ENCODE measurements at places on chromosomes 3 and 15. TPM values are rescaled to one million over a fixed set of nuclear protein-coding genes. Genes with fewer than 3 reads are reported as not detected.

ST8SIA2 gene
- not detected for total RNA-seq

DNA sequence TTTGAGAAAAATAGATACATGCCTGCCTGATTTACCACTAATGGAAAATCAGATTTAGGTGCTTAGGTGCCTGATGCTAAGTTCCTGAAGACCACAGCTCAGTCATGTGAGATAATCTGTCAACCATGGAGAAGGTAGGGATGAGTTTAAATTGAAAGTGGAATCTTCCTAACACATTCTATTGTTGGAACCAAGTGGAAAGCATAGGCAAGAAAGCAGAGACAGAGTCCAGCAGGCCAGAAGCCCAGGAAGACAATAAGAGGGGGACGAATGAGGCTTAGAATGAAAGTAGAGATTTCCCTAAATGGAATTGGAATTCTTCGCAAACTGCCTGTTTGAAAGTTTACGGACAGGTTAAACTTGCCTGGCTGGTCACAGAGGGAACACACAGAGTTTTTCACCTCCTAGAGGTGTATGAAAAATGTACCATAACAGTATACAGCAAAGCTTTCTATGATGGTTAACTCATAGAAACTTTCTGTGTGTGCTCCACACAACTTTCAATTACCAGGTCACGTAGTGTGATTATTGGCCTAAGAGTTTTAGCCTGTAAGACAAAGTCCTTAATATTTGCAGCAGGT lies 453.8 kb upstream of the KCNMB2 start:
- no peaks in the 10 kb centered on the region for H3K27me3 ChIP-seq
- no peak overlapping the region for H3K4me3 ChIP-seq
- no peak for DNase-seq
- peaks cover 30% of the 10 kb centered on the region for H3K4me1 ChIP-seq
- H3K27ac ChIP-seq = no peak overlapping the region

DNA sequence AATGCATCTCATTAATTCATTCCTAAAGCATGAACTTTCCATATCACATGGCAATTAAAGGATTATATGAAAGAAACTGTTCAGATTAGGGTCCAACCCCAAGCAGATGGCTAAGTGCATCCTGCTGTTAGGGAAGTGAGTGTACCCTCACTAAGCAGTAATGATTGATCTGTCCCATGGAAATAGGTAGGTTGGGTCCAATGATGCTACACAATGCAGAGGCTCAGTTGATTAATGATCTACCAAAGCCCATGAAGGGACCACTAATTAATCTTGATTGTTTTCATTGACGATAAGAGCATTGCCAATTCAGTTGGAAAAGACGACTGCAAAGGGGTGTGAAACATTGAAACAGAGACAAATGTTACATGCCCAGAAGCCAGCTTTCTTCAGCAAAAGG lies 194.5 kb upstream of the LRTM1 start:
- no peak for DNase-seq
- no peaks in the 10 kb centered on the region for H3K36me3 ChIP-seq
- H3K27me3 ChIP-seq = no peaks in the 10 kb centered on the region
- no peaks in the 10 kb centered on the region for H3K4me1 ChIP-seq

DNA sequence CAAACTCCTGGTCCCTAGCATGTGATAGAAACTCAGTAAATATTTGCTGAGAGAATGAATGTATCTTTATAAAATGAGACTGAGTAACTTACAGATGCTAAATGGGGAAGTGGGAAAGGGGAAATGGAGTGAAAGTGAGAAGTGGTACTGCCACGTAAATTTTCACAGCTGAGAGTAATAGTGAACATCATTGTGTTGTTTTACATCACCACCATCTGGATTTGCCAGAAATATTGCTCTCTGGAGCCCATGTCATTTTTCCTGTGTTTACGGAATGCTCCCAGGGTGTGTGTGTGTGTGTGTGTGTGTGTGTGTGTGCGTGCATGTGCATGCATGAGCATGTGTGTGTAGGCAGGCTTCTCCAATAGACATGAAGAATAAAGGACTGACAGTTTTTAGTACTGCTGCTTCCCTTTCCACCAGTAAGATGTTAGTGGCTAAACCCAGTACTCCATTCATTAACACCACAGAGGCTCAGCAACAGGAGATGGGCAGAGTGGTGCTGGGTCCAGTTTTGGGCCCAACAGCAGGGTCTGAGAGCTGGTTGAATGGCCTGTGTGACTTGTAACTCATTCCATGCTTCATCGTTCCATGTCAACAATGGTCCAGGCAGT lies 57.3 kb downstream of the DIPK2A start:
- H3K36me3 ChIP-seq = no peaks in the 10 kb centered on the region
- H3K27ac ChIP-seq = no peak overlapping the region
- peaks cover 8% of the 10 kb centered on the region for H3K4me1 ChIP-seq
- DNase-seq = no peak
- H3K4me3 ChIP-seq = no peak overlapping the region

GRCh38 chr3:53525765-53526703 lies 31.6 kb downstream of the CACNA1D start:
- peaks cover 27% of the 10 kb centered on the region for H3K27me3 ChIP-seq

GRCh38 chr3:58522759-58523425 lies 14.1 kb downstream of the ACOX2 start:
- no peak overlapping the region for H3K4me3 ChIP-seq
- no peak for DNase-seq
- H3K27ac ChIP-seq = no peak overlapping the region
- no peaks in the 10 kb centered on the region for H3K36me3 ChIP-seq
- no peaks in the 10 kb centered on the region for H3K27me3 ChIP-seq

DNA sequence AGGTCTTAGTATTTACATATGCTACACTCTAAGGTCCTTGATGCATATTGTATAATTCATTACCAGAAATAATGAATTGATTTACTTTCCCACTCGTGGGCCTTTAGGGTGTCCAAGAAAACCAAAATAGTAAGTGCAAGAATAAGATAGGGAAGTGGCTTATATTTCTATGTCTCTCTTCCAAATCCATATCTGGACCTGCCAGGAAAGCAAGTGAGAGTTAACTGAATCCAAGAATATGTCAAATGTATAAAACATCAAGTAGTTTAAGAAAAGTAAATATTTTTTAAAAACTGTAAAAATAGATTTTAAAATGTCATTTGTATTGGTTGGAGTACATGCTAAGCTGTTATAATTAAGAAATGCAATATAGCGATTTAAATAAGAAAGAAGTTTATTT lies 1072.1 kb downstream of the OTOL1 start:
- no peak overlapping the region for H3K4me3 ChIP-seq
- H3K4me1 ChIP-seq = no peaks in the 10 kb centered on the region
- H3K27me3 ChIP-seq = no peaks in the 10 kb centered on the region
- no peak overlapping the region for H3K27ac ChIP-seq

EFCAB12 gene
- 0.69 TPM for total RNA-seq

EDC3 gene
- 41.1 TPM for total RNA-seq

LIPH gene
- total RNA-seq = not detected

GNAT1 gene
- total RNA-seq = not detected

ISL2 gene
- 0.82 TPM for total RNA-seq

DNA sequence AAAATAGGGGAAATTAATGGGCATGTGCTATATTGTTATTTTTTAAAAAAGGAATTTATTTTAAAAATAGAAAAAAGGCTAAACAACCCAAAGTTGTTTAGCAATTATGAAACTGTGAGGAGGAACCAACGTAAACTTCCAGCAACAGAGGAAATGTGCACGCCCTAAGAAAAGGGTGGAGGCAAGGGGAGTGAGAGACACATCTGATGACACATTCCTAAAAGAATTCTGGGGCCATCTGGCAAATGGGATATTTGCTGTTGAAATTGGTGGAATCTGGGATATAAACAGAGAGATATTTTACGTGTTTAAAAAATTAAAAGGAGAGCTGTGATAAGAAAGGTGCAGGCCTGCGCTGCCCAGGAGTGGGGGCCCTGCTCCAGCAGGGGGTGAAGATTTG lies 50.8 kb upstream of the MUC13 start:
- H3K36me3 ChIP-seq = peaks cover 18% of the 10 kb centered on the region
- DNase-seq = no peak
- H3K4me1 ChIP-seq = peaks cover 2% of the 10 kb centered on the region

DNA sequence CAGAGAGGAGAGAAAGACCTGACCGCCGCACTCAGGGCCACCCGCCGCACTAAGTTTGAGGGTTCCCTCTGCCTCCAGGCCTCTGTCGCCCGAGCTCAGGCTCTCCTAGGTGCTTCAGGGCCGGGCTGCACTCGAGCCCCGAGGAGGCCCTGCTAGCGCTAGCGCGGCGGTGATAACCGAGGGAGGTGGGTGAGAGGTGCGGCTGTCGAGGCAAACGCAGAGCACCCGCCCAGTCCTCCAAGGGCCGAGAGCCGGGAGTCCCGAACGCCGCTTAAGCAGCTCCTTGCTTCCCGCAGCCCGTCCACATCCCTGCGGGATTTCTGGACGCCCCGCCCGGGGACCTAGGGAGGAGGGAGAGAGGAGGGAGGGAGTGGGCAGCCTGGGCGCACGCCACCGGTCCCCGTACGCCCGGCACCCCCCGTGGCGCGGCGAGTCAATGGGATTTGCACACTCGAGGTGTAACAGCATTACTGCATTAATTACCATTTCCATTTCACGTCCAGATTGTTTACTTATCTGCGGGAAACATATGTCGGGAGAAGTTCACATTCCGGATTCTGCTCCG lies 6.8 kb downstream of the SOX14 start:
- H3K4me3 ChIP-seq = no peak overlapping the region
- H3K27me3 ChIP-seq = peaks cover 85% of the 10 kb centered on the region
- no peak for DNase-seq
- H3K36me3 ChIP-seq = peaks cover 7% of the 10 kb centered on the region
- H3K27ac ChIP-seq = no peak overlapping the region
- peaks cover 8% of the 10 kb centered on the region for H3K4me1 ChIP-seq

DNA sequence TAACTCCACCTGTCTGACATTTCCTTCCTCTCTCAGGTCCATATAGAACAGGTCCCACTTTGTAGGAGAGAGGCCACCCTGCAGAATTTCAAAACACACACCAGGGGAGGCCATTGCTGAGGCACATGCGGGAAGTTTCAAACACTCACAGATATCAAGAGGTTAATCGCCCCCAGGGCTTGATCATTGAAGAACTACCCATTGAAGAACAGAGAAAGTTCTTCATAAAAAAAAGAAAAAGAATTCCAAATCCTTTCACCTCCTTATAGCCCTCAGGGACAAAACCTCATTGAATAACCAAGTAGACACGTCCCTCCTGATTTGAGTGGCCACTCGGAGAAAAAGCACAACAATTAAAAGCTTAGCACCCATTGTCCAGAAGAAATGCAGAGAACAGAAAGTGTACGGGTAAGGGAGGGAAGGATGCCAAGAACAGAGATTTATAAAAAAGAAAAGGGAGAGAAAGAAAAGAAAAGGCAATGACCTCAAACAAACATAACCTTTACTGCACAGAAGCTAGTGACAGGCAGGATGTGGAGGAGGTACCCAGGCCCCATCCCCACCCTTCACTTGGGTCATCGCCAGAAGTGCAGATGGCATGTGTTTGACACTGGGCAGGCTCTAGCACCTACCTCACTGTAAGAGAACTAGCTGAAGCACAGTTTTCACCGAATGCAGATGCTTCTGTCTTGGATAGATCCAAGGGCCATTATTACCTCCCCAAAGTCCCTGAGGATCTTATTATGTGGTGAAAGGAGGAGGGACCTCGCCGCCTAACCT lies 112.3 kb upstream of the HES1 start:
- peaks cover 1% of the 10 kb centered on the region for H3K27me3 ChIP-seq
- H3K4me1 ChIP-seq = peaks cover 6% of the 10 kb centered on the region
- no peak overlapping the region for H3K27ac ChIP-seq

CPN2 gene
- not detected for total RNA-seq

PRTG gene
- total RNA-seq = not detected

CLEC3B gene
- total RNA-seq = 0.37 TPM

DNA sequence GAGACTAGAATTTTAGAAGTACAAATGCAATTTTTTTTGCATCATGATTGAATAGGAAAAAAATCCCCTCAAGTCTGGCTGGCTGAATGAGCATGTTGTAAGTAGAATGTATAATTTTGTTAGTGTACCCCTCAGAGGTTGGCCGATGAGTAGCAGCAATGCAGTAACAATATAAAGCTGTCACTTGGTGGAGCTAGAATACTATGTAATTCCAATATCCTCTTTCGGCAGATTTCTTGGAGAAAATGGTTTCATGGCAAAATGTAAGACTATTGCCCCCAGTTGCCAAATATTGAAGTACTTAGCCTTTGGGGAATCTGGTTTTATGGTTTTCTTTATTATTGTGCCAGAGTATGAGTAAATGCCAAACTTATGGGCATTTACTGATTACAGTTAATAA lies 39.8 kb upstream of the SGO1 start:
- no peaks in the 10 kb centered on the region for H3K36me3 ChIP-seq
- no peak overlapping the region for H3K4me3 ChIP-seq
- H3K27me3 ChIP-seq = peaks cover 1% of the 10 kb centered on the region
- no peak for DNase-seq
- H3K27ac ChIP-seq = no peak overlapping the region

GRCh38 chr15:61155741-61156700 lies 73.1 kb downstream of the RORA start:
- no peaks in the 10 kb centered on the region for H3K36me3 ChIP-seq
- no peak overlapping the region for H3K4me3 ChIP-seq
- H3K27me3 ChIP-seq = peaks cover 57% of the 10 kb centered on the region
- H3K4me1 ChIP-seq = no peaks in the 10 kb centered on the region
- H3K27ac ChIP-seq = no peak overlapping the region
- DNase-seq = no peak

DNA sequence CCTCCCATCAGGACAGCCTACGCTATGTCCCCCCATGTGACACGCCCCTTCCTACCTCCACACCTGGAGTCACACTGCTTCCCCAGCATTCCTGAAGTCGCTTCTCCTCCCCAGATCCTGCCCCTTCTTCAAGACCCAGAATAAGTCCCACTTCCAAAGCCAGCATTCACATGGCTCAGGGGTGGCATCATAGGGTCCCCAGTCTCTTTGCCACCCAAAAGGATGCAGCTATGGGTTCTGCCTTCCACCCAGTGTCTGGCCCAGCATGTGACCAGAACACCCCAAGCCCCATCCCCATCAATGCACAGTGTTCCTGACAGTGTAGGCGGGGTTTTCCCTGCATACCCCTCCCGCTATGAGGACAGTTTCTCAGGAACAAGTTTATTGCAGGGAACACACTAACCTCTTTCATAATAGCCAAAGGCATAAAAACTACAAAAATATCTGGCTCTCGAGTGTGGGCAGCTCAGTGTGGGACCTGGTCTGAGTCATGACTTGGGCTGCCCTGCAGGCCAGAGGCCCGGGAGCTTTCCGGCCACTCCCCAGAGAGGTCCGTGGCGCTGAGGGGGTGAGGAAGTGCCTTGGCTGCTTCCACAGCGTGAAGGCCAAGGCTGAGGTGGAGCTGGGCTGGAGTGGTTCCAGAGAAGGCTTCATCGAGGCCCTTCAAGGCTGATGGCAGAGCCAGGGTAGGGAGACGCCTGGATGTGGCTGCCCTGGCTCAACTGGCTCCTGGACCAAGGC lies 5.8 kb downstream of the ISLR start:
- no peaks in the 10 kb centered on the region for H3K36me3 ChIP-seq
- H3K4me1 ChIP-seq = no peaks in the 10 kb centered on the region
- no peak for DNase-seq
- no peak overlapping the region for H3K27ac ChIP-seq
- H3K4me3 ChIP-seq = no peak overlapping the region

GRCh38 chr3:171419457-171419856 lies 40.7 kb downstream of the TNIK start:
- no peak for DNase-seq
- H3K4me1 ChIP-seq = peaks cover 4% of the 10 kb centered on the region
- H3K36me3 ChIP-seq = peaks cover 31% of the 10 kb centered on the region
- no peak overlapping the region for H3K27ac ChIP-seq

ZIC1 gene
- total RNA-seq = not detected

Measured in activated CD4-positive, alpha-beta T cell treated with anti-CD3 and anti-CD28 coated beads, Interleukin-2, amount 10 ng/mL, durations not matched to agents 7 days and 5 days (primary cell).